Activated naive CD4-positive, alpha-beta T cell treated with anti-CD3 and anti-CD28 coated beads for 36 hours (primary cell): ENCODE measurements at places on chromosomes 4 and X. TPM values are rescaled to one million over a fixed set of nuclear protein-coding genes. Genes with fewer than 3 reads are reported as not detected.

DNA sequence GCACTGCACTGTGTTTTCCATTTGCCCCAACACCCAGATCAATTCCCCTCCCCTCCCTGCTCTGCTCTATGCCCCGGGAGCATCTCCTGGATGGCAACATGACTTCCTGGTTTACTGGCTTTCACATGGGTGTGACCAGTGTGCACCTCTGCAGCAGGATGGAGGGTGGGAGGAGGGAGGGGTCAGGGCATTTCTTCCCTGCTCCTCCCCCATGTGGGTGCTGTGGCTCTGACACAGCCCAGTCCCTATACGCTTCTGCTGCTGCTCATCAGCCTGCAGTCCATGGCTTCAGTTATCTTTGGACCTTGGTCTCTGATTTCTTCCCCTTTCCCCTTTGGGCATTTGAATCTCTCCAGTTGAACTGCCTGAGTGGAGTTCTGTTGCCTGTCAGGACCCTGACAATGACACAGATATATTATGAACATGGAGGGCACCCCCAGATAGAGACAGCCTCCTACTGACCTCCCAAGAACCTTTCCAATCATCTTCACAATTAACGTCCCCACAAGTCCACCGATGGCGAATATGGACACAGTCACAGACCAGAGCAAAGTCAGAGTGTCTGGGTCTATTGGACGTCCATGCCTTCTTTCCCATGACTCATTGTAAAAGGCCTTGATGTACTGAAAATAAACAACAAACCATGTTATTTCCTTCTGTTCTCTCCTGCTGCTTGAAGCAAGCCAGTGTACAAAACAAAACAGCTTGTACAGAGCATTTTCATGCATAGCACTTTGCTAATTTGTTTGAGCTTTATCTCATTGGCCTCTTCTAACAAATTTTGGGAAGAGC is 24.8 kb downstream of the SLC2A9 start:
- no peaks in the 10 kb centered on the region for H3K36me3 ChIP-seq
- peaks cover 30% of the 10 kb centered on the region for H3K4me1 ChIP-seq
- no peak overlapping the region for H3K27ac ChIP-seq
- no peaks in the 10 kb centered on the region for H3K27me3 ChIP-seq

IL21 gene
- 53.1 TPM for total RNA-seq

SPANXB1 gene
- not detected for total RNA-seq

- H3K36me3 ChIP-seq, result peaks cover 74% of the 10 kb centered on the region
- peak overlapping the region; percentile 97 for H3K27ac ChIP-seq
- DNase-seq, result no peak
- peak overlapping the region; percentile 88 for H3K4me3 ChIP-seq
Measured at GRCh38 chr4:122617597-122618593, 3.0 kb downstream of the IL21 start.

- no peak for DNase-seq
- H3K27ac ChIP-seq, result no peak overlapping the region
- no peaks in the 10 kb centered on the region for H3K4me1 ChIP-seq
- peaks cover 50% of the 10 kb centered on the region for H3K36me3 ChIP-seq
- H3K4me3 ChIP-seq, result no peak overlapping the region
Measured at GRCh38 chr4:1927675-1928074, 56.5 kb downstream of the NSD2 start.

DNA sequence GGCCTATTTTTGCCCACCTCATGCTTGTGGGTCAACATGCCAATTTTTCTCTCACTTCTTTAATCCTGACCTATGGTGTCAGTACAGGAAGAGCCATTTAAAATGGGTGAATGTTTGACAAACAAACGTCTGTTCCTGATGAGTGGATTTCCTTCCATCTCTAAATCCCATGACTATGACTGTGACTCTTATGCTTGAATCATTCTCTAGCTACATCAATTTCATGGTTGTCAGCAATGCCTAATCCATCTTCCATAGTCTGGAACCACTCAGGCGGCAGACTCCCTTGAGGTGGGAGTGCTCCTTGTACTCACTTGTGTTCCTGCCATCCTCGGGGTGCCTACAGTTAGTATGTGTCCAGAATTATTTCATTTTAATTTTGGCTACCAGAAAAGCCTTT is 194.9 kb upstream of the RPS6KA3 start:
- H3K27ac ChIP-seq, result no peak overlapping the region
- H3K36me3 ChIP-seq, result no peaks in the 10 kb centered on the region
- H3K4me3 ChIP-seq, result no peak overlapping the region
- H3K4me1 ChIP-seq, result peaks cover 25% of the 10 kb centered on the region

PAGE2B gene
- total RNA-seq, result 0.86 TPM

GAB1 gene
- total RNA-seq, result 0.12 TPM

- H3K4me1 ChIP-seq, result peaks cover 19% of the 10 kb centered on the region
- peak overlapping the region; percentile 74 for H3K27ac ChIP-seq
- peaks cover 3% of the 10 kb centered on the region for H3K36me3 ChIP-seq
- H3K27me3 ChIP-seq, result no peaks in the 10 kb centered on the region
Measured at GRCh38 chr4:8419222-8420041, 21.1 kb downstream of the ACOX3 start.

NLGN4X gene
- total RNA-seq, result not detected

SGMS2 gene
- total RNA-seq, result 0.07 TPM

- H3K36me3 ChIP-seq, result peaks cover 7% of the 10 kb centered on the region
- peaks cover 17% of the 10 kb centered on the region for H3K27me3 ChIP-seq
Measured at GRCh38 chr4:56619816-56620215, 61.3 kb downstream of the HOPX start.

- H3K36me3 ChIP-seq, result peaks cover 3% of the 10 kb centered on the region
- H3K4me3 ChIP-seq, result no peak overlapping the region
- H3K27ac ChIP-seq, result no peak overlapping the region
- H3K27me3 ChIP-seq, result no peaks in the 10 kb centered on the region
- no peak for DNase-seq
Measured at GRCh38 chr4:146379744-146380143, 142.0 kb downstream of the SLC10A7 start.

SLC10A6 gene
- total RNA-seq, result not detected

- no peak for DNase-seq
- no peaks in the 10 kb centered on the region for H3K36me3 ChIP-seq
- H3K27me3 ChIP-seq, result no peaks in the 10 kb centered on the region
Measured at GRCh38 chr4:28073860-28074555, 1213.4 kb downstream of the STIM2 start.

DNA sequence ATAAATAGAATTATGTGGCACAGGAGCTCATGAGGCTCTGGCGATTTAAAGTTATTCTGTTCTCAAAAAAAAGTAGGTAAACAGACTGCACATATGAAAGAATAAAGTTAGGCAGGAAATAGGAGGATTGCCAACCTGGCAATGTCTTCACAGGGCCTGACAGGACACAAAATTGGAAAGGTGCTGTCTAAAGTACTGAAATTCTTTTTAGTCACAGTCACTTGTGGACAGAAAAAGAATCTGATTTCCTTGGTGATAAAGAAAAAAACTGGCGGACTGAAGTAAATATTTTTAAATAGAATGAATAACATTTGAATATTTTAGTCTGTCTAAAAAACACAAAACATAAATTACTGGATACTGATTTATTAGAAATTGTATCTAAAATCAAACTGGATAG is 124.4 kb downstream of the VEGFC start:
- no peaks in the 10 kb centered on the region for H3K4me1 ChIP-seq
- no peaks in the 10 kb centered on the region for H3K27me3 ChIP-seq
- H3K4me3 ChIP-seq, result no peak overlapping the region

- H3K36me3 ChIP-seq, result no peaks in the 10 kb centered on the region
- H3K27me3 ChIP-seq, result peaks cover 2% of the 10 kb centered on the region
- DNase-seq, result no peak
Measured at GRCh38 chr4:23881674-23882337, 8.0 kb downstream of the PPARGC1A start.

- H3K27me3 ChIP-seq, result no peaks in the 10 kb centered on the region
- H3K4me3 ChIP-seq, result no peak overlapping the region
- peaks cover 10% of the 10 kb centered on the region for H3K4me1 ChIP-seq
- no peaks in the 10 kb centered on the region for H3K36me3 ChIP-seq
Measured at GRCh38 chrX:124502166-124502565, 155.8 kb downstream of the SH2D1A start.

GRCh38 chr4:110032603-110033002 is 119.9 kb downstream of the EGF start:
- H3K36me3 ChIP-seq, result no peaks in the 10 kb centered on the region
- no peak overlapping the region for H3K4me3 ChIP-seq
- H3K4me1 ChIP-seq, result peaks cover 2% of the 10 kb centered on the region
- peaks cover 13% of the 10 kb centered on the region for H3K27me3 ChIP-seq

TLR1 gene
- 4.0 TPM for total RNA-seq

- DNase-seq, result no peak
- no peak overlapping the region for H3K4me3 ChIP-seq
- no peak overlapping the region for H3K27ac ChIP-seq
- no peaks in the 10 kb centered on the region for H3K27me3 ChIP-seq
- H3K36me3 ChIP-seq, result no peaks in the 10 kb centered on the region
- no peaks in the 10 kb centered on the region for H3K4me1 ChIP-seq
Measured at GRCh38 chr4:34664051-34664450, 1580.3 kb downstream of the ARAP2 start.

GRCh38 chr4:56701644-56702043 is 20.5 kb upstream of the HOPX start:
- no peaks in the 10 kb centered on the region for H3K27me3 ChIP-seq
- DNase-seq, result no peak
- H3K36me3 ChIP-seq, result no peaks in the 10 kb centered on the region
- no peaks in the 10 kb centered on the region for H3K4me1 ChIP-seq
- no peak overlapping the region for H3K27ac ChIP-seq
- no peak overlapping the region for H3K4me3 ChIP-seq

- DNase-seq, result no peak
- H3K4me3 ChIP-seq, result no peak overlapping the region
- no peaks in the 10 kb centered on the region for H3K36me3 ChIP-seq
- no peaks in the 10 kb centered on the region for H3K4me1 ChIP-seq
Measured at GRCh38 chrX:115679460-115679859, 118.5 kb downstream of the PLS3 start.

DNA sequence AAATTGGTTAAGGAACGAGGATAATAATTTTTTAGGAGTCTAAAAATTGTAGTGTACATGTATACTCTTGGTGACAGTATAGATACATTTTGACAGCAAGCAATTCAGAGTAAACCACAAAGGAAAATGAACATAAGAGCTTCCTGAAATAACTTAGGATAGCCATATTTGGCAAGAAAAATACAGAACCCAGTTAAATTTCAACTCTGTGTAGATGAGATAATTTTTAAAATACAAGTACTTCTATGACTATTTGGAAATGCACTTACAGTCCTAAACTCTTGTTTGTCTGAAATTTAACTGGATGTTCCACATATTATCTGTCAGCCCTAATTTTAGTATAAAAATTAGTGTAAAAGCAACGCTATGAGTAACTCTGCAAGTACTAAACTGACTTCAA is 124.4 kb upstream of the PCDH18 start:
- H3K27ac ChIP-seq, result no peak overlapping the region
- H3K36me3 ChIP-seq, result no peaks in the 10 kb centered on the region
- no peaks in the 10 kb centered on the region for H3K27me3 ChIP-seq

DNA sequence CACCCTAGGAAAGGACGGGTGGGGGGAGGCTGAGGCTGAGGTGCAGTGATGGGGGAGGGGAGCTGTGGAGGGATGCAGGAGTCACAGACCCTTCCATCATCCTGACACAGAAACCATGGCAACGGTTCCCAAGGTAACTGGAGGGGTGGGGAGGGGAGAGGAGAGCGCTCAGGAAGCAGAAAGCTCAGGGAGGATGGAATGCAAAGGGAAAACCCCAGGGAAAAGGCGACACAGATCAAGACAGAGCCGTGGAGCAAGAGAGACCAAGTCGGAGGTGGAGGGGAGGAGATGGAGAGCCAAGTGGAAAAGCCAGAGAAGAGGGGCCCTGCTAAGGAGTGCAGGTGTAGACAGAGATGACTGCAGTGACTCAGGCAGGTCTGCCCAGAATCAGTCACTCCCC is 14.5 kb downstream of the L1CAM start:
- no peaks in the 10 kb centered on the region for H3K36me3 ChIP-seq
- H3K27me3 ChIP-seq, result peaks cover 4% of the 10 kb centered on the region
- H3K27ac ChIP-seq, result no peak overlapping the region
- H3K4me3 ChIP-seq, result no peak overlapping the region

GRCh38 chr4:60241866-60242265 is 958.3 kb upstream of the ADGRL3 start:
- DNase-seq, result no peak
- H3K27ac ChIP-seq, result no peak overlapping the region
- no peaks in the 10 kb centered on the region for H3K4me1 ChIP-seq
- no peaks in the 10 kb centered on the region for H3K36me3 ChIP-seq
- H3K27me3 ChIP-seq, result no peaks in the 10 kb centered on the region

DNA sequence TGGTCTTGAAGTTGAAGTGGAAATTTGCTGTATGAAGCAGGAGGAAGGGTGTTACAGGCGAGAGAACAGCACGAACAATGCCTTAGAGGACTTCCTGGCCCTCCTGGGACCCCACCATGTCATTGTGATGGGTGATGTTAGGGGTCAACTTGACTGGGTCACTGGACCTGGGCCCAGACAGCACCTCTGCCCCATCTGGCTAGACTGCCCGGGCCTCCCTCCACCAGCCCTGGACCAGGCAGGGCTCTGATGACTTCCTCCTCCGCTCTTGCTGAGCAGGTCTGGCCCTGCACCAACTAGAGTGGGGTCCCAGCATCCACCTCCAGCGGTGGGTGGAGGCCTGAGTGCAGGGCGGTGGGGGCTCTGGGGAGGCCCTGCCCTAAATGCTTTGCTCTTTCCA is 48.9 kb upstream of the ADRA2C start:
- H3K36me3 ChIP-seq, result no peaks in the 10 kb centered on the region
- no peak for DNase-seq
- no peak overlapping the region for H3K4me3 ChIP-seq
- no peak overlapping the region for H3K27ac ChIP-seq
- H3K4me1 ChIP-seq, result no peaks in the 10 kb centered on the region

DNA sequence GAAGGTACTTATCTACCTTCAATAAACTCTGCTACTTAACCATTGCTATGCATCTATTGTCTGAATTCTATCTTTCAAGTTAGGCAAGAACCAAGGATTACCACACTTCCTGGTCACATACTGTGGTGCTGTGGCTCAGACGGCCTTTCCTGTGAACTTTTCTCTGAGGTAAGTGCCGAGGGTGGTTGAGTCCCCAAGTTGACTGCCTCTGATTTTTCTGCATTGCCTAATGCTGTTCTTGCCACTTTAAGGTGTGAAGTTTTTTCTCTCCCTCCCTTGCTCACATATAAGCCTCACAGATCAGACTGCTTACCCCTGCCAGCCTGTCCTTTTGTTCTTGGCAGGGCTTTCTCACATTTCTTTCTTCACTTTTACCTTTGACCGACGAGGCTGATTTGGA is 348.0 kb upstream of the POU3F4 start:
- no peaks in the 10 kb centered on the region for H3K27me3 ChIP-seq
- no peak for DNase-seq
- H3K36me3 ChIP-seq, result no peaks in the 10 kb centered on the region
- no peak overlapping the region for H3K4me3 ChIP-seq
- H3K27ac ChIP-seq, result no peak overlapping the region

GPC4 gene
- 0.05 TPM for total RNA-seq

DNA sequence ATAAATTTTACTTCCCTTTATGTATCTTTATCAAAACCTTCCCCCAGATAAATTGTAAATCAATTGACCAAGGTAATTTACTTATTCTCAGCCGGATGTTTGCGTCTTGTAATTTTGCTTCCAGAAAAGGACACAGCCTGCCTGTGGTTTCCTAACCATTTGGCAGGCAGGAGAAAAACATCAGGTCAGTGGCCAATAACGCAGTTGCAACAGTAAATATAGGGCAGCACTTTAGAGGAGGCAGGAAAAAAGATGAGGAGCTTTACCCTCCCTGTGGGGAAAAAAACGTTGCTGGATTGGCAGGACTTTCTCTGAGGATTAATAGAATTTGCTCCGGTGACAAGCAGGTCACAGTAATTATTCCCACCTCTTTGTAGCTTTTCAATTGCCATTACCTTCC is 2618.1 kb downstream of the ARAP2 start:
- H3K4me1 ChIP-seq, result no peaks in the 10 kb centered on the region
- DNase-seq, result no peak
- no peak overlapping the region for H3K27ac ChIP-seq
- no peaks in the 10 kb centered on the region for H3K27me3 ChIP-seq
- no peak overlapping the region for H3K4me3 ChIP-seq

GRCh38 chrX:100379388-100379986 is 30.6 kb downstream of the PCDH19 start:
- no peaks in the 10 kb centered on the region for H3K27me3 ChIP-seq
- DNase-seq, result no peak
- H3K27ac ChIP-seq, result no peak overlapping the region
- H3K4me1 ChIP-seq, result peaks cover 3% of the 10 kb centered on the region
